ENCODE measurements at places on chromosomes 2 and 18. TPM values are rescaled to one million over a fixed set of nuclear protein-coding genes. Genes with fewer than 3 reads are reported as not detected.

Gene TMEM200C
- total RNA-seq = not detected

Gene ALPP
- not detected for total RNA-seq

Gene COL4A3
- total RNA-seq = not detected

Gene PKDCC
- total RNA-seq = not detected

Gene FSHR
- not detected for total RNA-seq

Gene TRABD2A
- total RNA-seq = 59.2 TPM

Gene NFE2L2
- 68.3 TPM for total RNA-seq

- H3K27me3 ChIP-seq = peaks cover 9% of the 10 kb centered on the region
- no peaks in the 10 kb centered on the region for H3K36me3 ChIP-seq
- DNase-seq = no peak
- H3K4me3 ChIP-seq = no peak overlapping the region
- peaks cover 10% of the 10 kb centered on the region for H3K4me1 ChIP-seq
These were observed 86.3 kb downstream of the MDH1 start for GRCh38 chr2:63675026-63675425.

DNA sequence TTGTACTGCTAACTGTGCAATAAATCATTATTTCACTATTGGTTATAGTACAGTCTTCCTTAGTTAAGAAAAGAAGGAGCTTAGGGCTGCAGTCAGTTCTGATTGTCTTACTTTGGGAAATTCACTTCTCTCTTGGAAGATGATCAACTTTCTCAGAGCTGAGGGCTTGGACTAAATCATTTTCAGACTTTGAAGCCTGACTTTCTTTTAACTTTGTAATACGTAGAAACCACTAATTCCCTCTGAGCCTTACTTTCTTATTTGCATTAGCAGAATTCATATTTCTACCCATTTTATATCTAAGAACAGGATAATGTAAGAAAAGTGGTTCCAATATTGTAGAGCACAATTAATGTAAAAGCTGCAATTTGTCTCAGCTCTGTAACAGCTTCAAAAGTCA is 386.4 kb downstream of the TRIB2 start:
- H3K27ac ChIP-seq = no peak overlapping the region
- no peak overlapping the region for H3K4me3 ChIP-seq
- H3K4me1 ChIP-seq = no peaks in the 10 kb centered on the region
- peaks cover 7% of the 10 kb centered on the region for H3K27me3 ChIP-seq

DNA sequence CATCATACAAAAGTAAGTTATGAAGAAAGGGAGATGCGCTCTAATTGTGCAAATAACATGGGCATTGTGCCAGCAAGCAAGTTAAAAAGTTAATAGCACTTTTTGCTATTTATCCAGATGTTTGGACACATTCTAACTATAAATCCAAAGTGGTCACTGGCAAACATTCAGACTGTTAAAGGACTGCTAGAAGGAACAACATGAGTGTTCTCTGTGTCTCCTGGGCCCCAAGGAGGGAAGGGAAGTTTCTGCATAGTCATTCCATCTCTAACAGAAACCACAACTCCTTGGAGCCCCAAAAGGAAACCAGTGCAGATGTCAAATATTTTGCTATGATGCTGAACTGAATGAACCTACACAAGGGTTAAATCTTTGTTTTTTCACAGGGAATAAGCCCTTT is 213.3 kb upstream of the HNRNPA3 start:
- no peak overlapping the region for H3K4me3 ChIP-seq
- H3K4me1 ChIP-seq = peaks cover 26% of the 10 kb centered on the region
- H3K27ac ChIP-seq = no peak overlapping the region
- H3K36me3 ChIP-seq = no peaks in the 10 kb centered on the region

DNA sequence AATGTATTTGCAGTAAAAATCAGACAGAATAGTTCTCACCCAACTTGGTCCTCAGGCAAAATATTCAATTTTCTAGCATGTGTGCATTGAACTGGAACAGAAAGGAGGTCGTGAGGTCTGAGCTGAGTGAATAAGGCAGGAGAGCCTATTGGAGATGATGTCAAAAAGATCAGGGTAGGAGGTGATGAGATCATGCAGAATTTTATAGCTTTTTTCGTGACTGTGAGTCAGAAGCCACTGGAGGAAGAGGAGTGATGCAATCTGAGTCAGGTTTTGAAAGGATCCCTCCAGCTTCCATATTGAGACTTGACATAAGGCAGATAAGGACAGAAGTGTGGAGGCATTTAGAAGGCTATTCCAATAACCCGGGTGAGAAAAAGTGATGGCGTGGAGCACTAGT is 299.5 kb upstream of the SOX11 start:
- no peaks in the 10 kb centered on the region for H3K36me3 ChIP-seq
- DNase-seq = no peak
- no peak overlapping the region for H3K27ac ChIP-seq
- no peaks in the 10 kb centered on the region for H3K27me3 ChIP-seq
- H3K4me3 ChIP-seq = no peak overlapping the region
- H3K4me1 ChIP-seq = no peaks in the 10 kb centered on the region

DNA sequence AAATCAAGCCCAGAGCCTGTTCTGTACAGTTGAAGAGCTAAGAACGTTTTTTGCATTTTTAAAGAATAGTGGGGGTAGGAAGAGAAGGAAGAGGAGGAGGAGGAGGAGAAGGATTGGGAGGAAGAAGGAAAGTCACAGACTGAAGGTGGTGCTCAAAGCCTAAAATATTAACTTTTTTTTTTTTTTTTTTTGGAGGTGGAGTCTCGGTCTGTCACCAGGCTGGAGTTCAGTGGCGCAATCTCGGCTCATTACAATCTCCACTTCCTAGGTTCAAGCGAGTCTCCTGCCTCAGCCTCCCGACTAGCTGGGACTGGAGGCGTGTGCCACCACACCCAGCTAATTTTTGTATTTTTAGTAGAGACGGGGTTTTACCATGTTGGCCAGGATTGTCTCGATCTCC is 18.3 kb upstream of the KLHL29 start:
- peaks cover 26% of the 10 kb centered on the region for H3K27me3 ChIP-seq
- no peak for DNase-seq
- H3K36me3 ChIP-seq = no peaks in the 10 kb centered on the region
- H3K4me3 ChIP-seq = no peak overlapping the region
- no peaks in the 10 kb centered on the region for H3K4me1 ChIP-seq

DNA sequence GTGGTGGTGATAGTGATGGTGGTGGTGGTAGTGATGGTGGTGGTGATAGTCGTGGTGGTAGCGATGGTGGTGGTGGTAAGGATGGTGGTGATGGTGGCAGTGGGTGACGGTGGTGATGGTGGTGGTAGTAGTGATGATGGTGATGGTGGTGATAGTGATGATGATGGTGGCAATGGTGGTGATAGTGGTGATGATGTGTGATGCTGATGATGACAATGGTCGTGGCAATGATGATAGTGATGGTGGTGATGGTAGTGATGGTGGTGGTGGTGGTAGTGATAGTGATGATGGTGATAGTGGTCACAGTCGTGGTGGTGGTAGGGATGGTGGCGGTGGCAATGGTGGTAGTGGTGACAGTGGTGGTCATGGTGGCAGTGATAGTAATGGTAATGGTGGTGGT is 243.9 kb upstream of the RAB6C start:
- H3K36me3 ChIP-seq = no peaks in the 10 kb centered on the region
- H3K27ac ChIP-seq = no peak overlapping the region
- no peak for DNase-seq
- H3K4me1 ChIP-seq = no peaks in the 10 kb centered on the region
- H3K4me3 ChIP-seq = no peak overlapping the region

GRCh38 chr2:237692601-237693290 is 65.4 kb downstream of the LRRFIP1 start:
- DNase-seq = no peak
- H3K36me3 ChIP-seq = peaks cover 19% of the 10 kb centered on the region
- H3K27me3 ChIP-seq = no peaks in the 10 kb centered on the region

DNA sequence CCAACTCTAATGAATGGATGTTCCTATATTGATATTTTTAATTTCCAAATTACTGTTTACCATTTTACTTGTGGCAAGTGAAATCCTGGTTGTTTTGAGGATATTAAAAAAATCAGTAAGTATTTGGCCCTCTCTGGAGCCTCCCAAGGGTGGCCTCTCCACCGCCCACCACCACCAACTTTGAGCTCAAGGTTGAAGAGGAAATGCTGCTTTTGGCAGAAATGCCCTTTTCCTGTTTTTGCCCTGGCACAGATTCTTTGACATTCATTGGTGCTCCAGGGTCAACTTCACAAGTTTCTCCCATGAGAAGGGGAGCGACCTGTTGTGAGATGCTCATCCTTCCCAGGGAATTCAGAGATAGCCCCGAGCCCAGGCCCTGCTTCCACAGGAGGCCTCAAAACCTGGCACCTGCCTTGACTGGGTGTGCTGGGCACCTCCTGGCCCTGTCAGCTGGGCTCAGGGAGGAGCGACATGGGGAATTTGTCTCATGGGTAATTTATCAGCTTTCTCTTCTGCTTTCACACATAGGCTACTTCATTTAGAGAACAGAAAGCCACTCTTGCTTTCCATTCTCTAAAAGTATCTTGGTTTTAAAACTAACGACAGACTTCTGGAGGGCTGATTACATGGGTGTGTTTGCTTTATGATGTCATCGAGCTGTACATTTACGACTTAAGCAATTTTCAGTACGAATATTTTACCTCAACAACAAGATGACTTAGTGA is 6.9 kb downstream of the CD8A start:
- peaks cover 5% of the 10 kb centered on the region for H3K27me3 ChIP-seq
- H3K4me1 ChIP-seq = peaks cover 68% of the 10 kb centered on the region
- peak overlapping the region; percentile 51 for H3K4me3 ChIP-seq
- H3K36me3 ChIP-seq = peaks cover 50% of the 10 kb centered on the region
- H3K27ac ChIP-seq = peak overlapping the region; percentile 100

DNA sequence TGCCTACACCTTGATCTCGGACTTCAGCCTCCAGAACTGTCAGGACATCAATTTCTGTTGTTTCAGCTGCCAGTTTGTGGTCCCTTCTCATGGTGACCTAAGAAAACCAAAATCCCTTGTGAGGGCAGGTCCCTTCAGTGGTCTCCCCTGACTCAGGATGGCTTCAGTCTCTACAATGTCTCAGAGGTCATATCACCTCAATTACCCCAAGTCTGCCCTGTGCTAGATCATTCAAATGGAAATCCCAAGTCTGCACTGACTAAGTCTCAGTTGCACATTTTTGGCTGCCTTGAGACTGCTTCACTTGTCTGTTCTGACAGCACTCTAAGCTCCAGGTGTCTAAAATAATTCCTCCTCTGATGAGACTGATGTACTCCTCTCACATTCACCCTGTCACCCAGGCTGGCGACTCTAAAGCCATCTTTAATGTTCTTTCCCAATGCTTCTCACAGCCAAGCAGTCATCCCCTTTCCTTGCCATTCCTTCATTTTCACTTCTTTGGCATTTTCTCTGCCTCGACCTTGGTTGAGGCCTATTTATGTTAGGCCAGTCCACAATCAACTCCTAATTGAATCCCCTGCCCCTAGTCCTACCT is 470.8 kb downstream of the DLGAP1 start:
- H3K27ac ChIP-seq = no peak overlapping the region
- no peak overlapping the region for H3K4me3 ChIP-seq
- peaks cover 2% of the 10 kb centered on the region for H3K36me3 ChIP-seq
- peaks cover 8% of the 10 kb centered on the region for H3K4me1 ChIP-seq

DNA sequence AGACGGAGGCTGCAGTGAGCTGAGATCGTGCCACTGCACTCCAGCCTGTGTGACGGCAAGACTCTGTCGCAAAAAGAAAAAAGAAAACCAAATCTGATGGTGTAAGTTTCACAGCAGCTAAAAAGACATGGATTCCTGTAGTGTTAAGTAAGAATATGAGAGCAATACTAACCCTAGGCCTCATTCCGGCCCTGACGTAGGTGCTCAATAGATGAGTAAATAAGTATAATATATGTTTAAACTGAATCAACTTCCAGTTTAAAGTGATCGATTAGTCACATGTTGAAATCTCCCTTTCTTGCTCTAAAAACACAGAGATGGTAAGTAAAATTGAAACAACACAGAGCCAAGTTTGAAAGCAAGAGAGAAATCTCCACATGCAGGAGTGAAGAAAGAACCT is 8.0 kb downstream of the ME2 start:
- peaks cover 66% of the 10 kb centered on the region for H3K36me3 ChIP-seq
- no peak for DNase-seq
- H3K27ac ChIP-seq = no peak overlapping the region
- H3K4me1 ChIP-seq = peaks cover 18% of the 10 kb centered on the region
- H3K27me3 ChIP-seq = no peaks in the 10 kb centered on the region

GRCh38 chr18:51716277-51716676 is 518.8 kb upstream of the MEX3C start:
- no peaks in the 10 kb centered on the region for H3K36me3 ChIP-seq
- H3K4me1 ChIP-seq = no peaks in the 10 kb centered on the region
- peaks cover 4% of the 10 kb centered on the region for H3K27me3 ChIP-seq
- H3K4me3 ChIP-seq = no peak overlapping the region
- H3K27ac ChIP-seq = no peak overlapping the region
- no peak for DNase-seq

DNA sequence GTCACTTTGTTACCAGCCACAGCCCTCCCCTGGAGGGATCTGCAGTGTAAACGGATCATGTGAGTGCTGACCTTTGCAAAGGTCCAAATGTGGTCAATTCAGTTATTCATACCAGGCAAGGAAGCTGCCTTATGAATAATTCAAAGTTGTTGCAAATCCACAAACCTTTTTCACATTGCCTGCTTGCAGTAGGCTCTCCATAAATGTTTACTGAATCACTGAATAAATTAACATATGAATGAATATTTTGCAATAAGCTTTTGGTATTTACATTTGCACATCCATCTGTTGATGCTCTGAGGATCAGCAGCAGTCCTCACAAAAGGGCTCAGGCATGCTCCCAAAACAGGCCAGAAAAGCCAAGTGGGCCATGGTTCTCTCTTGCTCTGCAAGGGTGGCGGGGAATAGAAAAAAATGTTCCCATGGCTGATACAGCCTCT is 156.8 kb downstream of the VAPA start:
- H3K4me3 ChIP-seq = no peak overlapping the region
- DNase-seq = no peak
- no peaks in the 10 kb centered on the region for H3K36me3 ChIP-seq
- H3K27me3 ChIP-seq = peaks cover 3% of the 10 kb centered on the region

GRCh38 chr2:134281815-134282419 is 28.0 kb downstream of the MGAT5 start:
- peaks cover 27% of the 10 kb centered on the region for H3K36me3 ChIP-seq
- peak overlapping the region; percentile 95 for H3K27ac ChIP-seq
- H3K4me3 ChIP-seq = peak overlapping the region; percentile 38
- H3K27me3 ChIP-seq = no peaks in the 10 kb centered on the region
- DNase-seq = no peak

DNA sequence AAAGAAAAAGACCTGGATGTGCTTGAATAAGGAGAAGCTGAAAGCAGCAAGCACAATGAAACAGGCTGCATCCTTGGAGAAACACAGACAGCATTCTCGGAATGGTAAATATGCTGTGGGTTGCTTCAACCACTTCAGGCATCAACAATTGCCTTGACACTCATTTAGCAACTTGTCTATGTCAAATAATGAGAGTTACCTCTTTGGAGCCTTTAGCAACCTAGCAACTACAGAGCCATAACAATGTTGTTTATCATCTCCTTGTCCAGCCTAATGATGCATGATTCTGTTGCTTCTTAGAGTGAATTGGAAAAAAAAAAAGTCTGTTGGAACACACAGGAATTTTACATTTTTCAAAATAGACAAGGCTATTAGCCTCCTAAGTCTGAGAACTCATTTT is 410.6 kb downstream of the PIK3C3 start:
- no peak overlapping the region for H3K27ac ChIP-seq
- no peaks in the 10 kb centered on the region for H3K27me3 ChIP-seq
- DNase-seq = no peak
- H3K36me3 ChIP-seq = no peaks in the 10 kb centered on the region
- H3K4me3 ChIP-seq = no peak overlapping the region

Measured in activated naive CD8-positive, alpha-beta T cell treated with anti-CD3 and anti-CD28 coated beads for 36 hours (primary cell).